ENCODE measurements at places on chromosomes 16 and 17.

- peak; percentile 99 for DNase-seq
Measured at GRCh38 chr16:30378236-30379157, 3.9 kb downstream of the SEPTIN1 start.

DNA sequence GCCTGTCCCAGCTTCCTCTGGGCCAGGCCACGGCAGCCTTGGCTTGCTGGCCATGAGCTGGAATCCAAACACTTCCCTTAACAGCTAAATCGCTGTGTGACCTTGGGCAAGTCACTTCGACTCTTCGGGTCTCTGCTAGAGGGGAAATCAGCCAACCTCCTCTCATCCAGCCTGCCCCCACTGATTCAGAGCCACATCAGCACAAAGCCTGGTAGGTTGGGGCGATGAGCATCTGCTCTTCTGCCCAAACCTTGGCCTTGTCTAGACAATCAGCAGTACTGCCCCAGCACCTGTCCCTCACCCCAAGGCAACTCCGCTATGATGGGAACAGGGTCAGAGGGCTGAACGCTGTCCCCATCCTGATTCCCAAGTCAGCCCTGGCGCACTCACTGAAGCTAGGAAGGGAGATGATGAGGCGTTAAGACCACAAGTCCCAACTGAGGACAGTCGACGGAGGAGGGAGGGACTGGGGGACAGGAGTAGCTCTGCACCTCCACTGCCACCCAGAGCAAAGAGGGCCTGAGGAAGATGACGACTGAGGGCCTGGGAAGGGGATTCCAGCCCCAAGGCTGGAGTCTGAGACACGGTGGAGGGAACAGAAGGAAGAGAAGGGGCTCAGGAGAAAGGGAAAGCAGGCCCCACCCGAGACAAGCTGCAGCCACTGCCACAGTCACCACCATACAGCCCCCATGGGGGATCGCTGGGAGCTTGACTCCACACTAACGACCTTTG is 1.3 kb downstream of the CLUH start:
- peak; percentile 46 for DNase-seq

- DNase-seq = no peak
Measured at GRCh38 chr16:23699100-23699499, 13.9 kb downstream of the ERN2 start.

DNA sequence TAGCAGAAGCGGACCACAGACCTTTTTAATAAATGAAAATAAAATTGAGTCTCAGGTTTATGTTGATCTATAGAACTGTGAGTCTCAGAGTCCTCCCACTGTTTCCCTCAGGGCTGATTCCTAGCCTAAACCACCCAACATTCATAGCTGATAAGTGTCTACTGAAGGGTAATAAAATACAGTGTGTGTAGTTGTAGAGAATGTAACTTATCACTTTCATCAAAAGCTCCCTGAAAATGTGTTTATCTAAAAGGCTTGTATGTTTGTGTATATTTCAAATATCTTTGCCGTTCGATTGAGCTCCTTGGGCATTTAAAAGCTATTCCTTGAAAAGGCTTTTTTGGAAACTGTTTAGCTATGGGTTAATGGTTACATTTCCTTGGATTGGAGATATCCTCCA is 740.3 kb upstream of the SOX9 start:
- DNase-seq = no peak

Data from erythroblast (primary cell).